ENCODE measurements at places on chromosomes 5 and 9. TPM values are rescaled to one million over a fixed set of nuclear protein-coding genes. Genes with fewer than 3 reads are reported as not detected.

The TNFSF15 gene
- total RNA-seq = not detected

The NMUR2 gene
- not detected for total RNA-seq

The PCDHGC4 gene
- total RNA-seq = 6.7 TPM

The IL7R gene
- not detected for total RNA-seq

The ADCY2 gene
- 3.8 TPM for total RNA-seq

The ADGRD2 gene
- not detected for total RNA-seq

The CDH12 gene
- total RNA-seq = 23.5 TPM

The NRARP gene
- total RNA-seq = 15.2 TPM

The KCNV2 gene
- not detected for total RNA-seq

DNA sequence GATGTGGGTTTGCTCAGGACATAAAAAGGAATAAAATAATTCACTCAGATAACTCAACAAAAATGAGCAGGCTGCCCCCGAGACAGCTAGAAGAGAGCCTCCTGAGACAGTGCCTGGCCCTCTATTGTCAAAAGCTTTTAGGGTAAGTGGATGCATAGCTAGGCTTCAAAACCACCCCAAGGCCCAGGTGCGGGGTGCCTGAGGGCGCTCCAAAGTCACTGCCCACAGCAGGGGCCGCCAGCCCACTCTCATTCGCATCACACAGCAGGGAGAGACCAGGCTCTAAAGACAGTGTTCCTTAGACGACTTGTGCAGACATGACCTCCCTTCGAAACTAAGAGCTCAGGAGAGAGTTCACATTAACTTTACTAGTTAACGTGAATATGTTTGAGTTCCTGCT lies 271.5 kb downstream of the FSTL4 start:
- DNase-seq = no peak

DNA sequence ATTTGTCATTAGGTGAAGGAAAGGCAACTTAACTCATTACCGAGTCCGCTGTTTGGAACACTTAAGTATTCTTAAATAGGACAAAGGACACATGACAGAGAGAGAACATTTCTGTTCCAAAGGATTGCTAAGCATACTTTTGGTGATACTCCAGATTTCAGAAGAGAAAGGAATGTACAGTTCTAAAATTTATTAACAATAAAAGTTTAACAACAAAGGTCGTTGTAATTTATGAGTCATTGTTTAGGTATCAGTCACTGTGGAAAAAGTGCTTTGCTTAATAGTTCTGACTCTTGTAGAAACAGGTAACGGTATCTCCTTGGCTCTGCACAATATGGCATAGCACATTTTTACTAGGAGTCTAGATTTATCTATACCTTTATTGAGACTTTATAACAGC lies 36.3 kb upstream of the PAM start:
- DNase-seq = no peak

DNA sequence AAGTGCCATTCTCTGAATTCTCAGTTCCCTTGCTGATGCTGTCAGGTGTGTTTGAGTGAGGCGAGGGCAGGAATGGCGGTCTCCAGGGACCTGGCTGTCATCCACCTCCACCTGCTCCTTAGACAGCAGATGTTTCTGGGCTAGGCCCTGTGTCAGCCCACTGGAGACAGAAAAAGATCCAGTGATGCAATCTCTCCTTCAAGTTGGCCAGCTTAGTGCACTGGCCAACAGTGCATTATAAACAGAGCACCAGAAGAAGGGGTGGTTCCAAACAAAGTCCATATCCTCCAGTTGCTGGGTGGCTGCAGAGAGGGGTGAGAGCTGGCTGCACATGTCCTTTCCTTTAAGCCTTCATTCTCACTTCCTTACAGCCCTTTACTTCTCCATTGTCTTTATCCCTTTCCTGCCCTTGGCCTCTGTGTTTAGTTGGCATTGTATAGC lies 26.5 kb downstream of the NANS start:
- no peak for DNase-seq

- DNase-seq = no peak
These were observed 215.1 kb downstream of the TSSK1B start for GRCh38 chr5:113219695-113220094.

DNA sequence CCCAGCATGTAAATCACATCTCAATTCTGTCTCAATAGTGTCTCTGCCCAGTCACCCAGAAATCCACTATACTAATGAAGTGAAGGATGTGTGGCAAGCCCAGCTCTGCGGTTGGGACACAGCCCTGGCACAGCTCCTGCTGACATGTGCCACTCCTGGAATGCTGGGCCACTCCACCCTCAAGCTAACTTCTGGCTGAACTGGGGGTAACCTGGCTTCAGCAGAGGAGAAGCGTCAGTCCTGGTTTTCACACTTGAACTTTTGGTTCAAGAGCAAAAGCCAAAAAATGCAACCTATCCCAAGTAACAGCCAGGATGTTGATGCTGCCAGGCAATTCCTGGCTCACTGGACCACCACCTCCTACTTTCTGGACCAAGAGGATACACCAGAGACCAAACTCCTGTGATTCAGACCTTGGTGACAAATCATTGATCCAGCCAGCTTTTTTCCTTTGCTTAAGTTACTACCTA lies 86.4 kb downstream of the ARRDC3 start:
- no peak for DNase-seq

DNA sequence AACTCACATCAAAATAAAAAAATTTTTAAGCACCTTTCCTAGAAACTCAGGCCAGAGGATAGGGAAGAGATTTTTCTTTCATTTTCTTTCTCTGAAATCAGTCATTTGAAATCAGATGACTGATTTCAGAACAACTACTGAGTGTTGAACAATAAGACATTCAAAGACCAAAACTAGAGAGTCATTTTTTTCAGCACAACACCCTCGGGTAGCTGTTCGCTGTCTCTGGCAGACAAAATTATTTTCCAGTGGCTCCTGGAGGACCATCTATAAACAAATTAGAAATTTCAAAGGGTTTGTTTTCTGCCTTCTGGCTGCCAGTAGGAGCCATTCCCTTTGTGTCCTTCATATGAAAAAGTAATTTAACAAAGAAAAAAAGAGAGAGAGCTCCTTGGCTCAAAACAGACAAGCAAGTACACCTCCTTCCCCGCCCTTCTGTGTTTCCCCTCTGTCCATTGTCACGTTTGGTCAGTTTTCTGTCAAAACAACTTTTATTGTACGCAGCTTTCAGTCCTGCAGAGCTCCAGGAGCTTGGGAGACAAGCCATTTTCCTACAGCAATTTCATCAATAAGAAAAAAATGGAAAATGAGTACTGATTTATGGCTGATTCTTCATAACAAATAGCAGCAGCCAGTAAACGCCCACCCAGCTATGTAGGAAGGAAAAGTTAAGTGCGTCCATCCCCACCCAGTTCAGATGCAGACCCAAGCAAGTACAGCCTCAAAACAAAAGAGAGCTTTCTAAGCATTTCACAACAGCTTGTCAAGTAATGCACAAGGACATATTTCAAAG lies 405.2 kb downstream of the ZNF608 start:
- no peak for DNase-seq

DNA sequence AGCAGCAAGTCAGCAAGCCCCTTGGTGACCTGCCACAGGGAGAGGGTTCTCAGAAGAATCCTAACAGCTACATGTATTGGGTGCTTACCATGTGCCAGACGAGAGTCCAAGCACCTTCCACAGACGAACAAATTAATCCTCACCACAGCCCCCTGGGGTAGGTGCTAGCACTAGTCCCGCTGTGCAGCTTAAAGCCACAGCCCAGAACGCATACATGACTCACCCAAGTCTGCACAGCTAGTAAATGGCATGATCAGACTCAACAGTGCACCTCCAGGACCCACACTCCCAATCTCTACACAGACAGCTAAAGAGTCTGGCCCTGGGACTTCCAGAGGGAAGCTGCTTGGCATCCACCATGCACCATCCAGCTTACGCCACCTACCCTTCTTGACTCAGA lies 111.5 kb downstream of the PAX5 start:
- DNase-seq = no peak

GRCh38 chr9:16191191-16191590 lies 638.3 kb downstream of the CCDC171 start:
- DNase-seq = no peak

DNA sequence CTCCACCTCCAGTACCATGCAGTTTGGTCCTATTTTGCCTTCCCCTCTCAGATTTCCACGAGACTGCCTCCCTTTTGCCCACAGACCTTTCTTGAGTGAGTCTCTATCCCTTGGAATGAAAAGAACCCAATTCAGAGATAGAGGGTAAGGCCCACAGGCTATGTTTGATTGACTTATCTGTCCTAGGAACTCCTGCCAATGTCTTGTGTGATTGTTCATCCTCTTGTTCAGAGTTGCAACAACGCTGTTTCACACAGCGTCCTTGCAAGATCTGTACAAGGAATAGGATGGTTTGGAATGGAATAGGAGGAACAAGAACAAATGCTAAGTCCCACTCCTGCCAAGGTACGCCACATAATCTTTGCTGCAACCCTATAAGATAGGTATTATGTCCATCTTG lies 142.2 kb upstream of the ABCA1 start:
- no peak for DNase-seq

GRCh38 chr5:169768416-169768815 lies 131.3 kb downstream of the DOCK2 start:
- no peak for DNase-seq

GRCh38 chr5:170440771-170441392 lies 51.7 kb upstream of the KCNMB1 start:
- no peak for DNase-seq

DNA sequence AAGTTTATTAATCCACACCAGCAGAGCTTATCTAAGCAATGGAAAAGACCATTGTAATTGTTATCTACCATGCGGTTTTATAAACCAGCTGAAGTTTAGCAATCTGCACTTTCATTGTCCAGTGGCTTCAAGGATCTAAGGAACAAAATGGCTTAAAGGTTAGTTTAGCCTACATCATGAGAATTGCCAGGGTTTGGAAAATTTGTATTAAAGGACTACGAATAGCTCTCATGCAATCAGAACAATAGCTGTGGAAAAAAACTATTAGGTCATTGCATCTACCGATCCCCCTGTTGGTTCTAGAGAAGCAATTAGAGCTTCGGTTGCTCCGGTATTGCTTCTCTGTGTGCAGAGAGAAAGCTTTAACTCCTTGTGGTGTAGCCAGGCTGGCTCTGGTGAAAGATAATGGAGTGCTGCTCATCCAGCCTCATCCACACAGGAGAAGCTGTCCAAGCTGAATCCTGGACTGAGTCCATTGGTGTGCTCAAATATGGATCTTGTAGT lies 86.3 kb upstream of the SLC12A2 start:
- no peak for DNase-seq

DNA sequence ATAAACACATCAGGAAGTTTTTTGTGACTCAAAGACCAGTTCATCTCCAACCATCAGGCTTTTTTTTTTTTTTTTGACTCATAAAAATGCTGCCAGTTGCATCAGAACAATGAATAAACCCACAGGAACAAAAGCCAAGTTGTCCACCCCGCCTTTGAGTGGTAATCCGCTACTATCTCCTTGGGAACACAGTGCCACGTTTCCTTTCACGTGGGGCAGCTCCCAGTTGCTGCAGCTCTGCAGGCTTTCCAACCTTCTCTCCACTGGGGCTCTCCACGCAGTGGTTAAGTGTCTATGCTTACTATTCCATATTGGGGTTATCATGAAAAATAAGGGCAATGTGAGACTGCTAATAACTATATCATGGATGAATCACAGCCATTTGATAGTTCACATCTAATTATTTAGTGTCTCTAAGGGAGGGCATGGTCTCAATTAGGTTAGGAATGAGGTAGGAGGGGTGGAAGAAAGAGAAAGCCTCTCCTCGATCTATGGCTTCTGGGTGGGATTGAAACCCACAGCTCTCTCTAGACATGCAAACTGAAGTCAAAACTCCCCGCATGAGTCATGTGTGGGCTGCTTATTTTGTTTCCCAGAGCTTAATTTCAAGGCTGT lies 55.8 kb upstream of the ACTBL2 start:
- no peak for DNase-seq

DNA sequence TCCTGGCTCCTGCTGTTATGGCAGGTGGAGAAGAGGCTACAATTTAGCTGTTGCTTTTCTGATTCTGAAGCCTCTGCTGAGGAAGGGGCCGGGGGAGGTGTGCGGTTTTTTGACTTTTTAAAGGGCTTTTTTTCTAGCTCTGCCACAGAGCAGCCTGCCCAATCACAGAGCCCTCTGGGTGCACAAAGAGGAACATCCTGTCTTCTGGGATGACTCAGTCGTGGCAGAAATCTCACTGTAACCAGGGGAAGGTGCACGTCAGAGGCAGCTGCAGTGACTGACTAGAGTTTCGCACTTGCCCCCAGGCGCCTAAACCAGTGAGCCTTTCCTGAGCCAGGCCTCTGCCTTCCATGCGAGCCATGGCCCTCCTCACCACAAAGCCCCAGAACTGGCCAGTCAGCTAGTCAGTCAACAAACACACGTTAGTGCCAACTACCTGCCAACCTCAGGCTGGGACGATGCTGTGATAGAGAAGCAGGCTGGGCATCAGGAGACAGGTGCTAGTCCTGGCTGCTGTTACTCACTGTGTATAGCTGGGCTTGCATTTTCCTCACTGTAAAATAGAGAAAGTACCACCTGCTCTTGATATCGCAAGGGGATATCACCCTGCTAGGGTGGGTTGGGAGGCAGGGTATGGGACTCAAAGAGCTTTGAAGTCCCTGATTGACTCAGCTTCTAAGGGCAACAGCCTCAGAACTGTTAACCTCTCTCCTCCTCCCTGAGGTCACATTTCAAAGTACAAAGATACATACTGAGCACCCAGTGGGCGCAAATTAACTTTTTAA lies 2.2 kb downstream of the AKNA start:
- no peak for DNase-seq

- no peak for DNase-seq
These were observed 514 bp downstream of the SOHLH1 start for GRCh38 chr9:135698767-135699166.

DNA sequence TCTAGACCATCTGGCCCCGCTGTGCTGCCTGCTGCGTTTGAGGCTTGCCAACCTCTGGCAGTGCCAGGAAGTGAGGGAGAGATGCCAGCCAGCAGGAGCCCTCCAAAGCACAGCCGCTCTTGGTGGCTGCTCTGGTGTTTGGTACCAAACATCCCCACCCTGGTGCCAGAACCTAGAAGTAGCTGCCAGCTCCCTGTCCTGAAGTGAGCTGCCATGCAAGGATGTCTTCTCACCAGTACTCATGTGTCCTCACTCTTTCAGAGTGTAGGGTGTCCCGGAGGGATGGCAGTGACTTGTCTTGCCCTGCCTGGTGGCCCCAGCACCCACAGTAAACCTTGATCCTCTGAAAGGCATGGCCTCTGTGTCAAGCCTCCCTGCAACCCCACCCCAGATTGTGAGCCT lies 43.4 kb downstream of the AMBP start:
- no peak for DNase-seq

DNA sequence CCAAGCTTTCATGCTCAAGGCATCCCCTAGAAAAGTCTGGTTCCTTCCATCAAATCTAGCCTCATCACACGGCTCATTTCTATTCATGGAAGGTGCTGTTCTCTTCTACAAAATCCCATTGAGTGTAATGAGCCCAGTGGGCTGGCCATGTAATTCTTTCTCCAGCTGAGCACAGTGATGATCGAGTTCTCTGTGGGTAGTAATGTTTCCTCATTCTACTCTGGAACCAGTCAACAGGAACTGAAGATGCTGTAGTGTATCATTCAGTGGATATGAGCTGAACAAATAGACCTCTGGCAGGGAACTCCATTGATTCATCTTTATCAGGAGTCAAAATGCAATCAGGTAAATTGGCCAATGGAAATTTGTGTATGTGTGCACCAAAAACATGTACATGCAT lies 149.2 kb downstream of the LRRC70 start:
- DNase-seq = no peak

- DNase-seq = no peak
These were observed 109.8 kb upstream of the NMUR2 start for GRCh38 chr5:152514827-152515397.

GRCh38 chr5:178619390-178619789 lies 7.5 kb downstream of the CLK4 start:
- no peak for DNase-seq
